ENCODE measurements at places on chromosomes 2 and 18.

DNA sequence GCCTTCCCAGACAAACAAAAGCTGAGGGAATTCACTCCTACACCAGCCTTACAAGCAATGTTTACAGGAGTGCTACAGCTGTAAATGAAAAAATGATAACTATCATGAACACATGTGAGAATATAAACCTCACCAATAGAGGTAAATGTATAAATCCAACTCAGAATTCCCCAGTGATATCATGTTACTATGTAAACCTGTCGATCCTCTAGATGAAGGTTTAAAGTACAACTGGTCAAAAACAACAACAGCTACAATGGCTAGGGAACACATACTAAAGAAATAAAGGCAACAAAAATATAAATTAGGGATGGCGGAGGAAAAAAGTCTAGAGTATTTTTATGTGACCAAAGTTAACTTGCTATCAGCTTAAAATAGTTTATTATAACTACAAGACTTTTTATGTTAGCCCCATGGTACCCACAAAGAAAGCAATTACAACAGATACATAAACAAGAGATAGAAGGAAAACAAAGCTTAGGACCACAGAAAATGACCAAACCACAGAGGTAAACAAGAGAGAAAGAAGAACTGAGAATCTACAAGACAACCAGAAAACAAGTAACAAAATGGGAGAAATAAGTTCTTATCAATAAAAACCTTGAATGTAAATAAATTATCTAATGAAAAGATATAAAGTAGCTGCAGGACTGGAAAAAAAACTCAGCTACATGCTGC lies 8.3 kb downstream of the CERKL start:
- no peak for DNase-seq

GRCh38 chr2:171541202-171541887 lies 19.1 kb downstream of the CYBRD1 start:
- no peak for DNase-seq

DNA sequence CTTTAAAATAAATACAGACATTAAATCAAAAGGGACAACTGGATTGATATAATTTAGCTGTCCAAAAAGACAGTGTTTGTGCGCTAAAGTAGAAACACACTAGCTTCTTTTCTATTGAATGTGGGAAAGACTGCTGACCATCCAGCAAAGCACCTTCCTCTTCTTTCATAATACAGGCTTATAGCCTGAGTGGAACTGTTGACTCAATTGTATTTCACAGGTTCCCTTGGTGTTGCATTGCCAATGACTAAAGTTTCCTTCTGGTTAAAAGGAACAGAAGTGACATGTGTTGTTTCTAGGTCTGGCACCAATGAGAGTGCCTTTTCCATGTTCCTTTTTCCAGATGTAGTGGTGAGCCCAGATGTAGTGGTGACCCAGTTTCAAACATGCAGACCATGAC lies 412.3 kb downstream of the RNF144A start:
- DNase-seq = no peak

- DNase-seq = no peak
Observed at GRCh38 chr2:21411741-21412140, 288.0 kb downstream of the TDRD15 start.

DNA sequence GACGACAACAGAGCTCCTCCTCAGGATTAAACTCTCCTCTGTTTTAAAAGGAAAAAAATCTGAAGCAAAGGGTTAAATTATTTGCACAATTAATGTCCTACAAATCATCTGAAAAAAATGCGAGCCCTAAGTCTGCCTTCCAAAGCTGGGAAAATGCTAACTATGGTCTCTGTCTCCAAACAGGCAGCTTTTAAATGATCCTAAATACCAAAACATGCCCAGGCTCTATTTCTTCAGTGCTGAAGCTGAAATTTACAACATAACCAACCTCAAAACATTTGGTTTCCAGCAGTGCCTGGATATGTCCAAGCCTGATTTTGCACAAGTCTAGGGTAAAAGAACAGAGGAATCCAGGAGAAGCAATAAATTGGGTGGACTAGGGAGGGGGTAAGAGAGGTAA lies 57.2 kb downstream of the LBH start:
- no peak for DNase-seq

DNA sequence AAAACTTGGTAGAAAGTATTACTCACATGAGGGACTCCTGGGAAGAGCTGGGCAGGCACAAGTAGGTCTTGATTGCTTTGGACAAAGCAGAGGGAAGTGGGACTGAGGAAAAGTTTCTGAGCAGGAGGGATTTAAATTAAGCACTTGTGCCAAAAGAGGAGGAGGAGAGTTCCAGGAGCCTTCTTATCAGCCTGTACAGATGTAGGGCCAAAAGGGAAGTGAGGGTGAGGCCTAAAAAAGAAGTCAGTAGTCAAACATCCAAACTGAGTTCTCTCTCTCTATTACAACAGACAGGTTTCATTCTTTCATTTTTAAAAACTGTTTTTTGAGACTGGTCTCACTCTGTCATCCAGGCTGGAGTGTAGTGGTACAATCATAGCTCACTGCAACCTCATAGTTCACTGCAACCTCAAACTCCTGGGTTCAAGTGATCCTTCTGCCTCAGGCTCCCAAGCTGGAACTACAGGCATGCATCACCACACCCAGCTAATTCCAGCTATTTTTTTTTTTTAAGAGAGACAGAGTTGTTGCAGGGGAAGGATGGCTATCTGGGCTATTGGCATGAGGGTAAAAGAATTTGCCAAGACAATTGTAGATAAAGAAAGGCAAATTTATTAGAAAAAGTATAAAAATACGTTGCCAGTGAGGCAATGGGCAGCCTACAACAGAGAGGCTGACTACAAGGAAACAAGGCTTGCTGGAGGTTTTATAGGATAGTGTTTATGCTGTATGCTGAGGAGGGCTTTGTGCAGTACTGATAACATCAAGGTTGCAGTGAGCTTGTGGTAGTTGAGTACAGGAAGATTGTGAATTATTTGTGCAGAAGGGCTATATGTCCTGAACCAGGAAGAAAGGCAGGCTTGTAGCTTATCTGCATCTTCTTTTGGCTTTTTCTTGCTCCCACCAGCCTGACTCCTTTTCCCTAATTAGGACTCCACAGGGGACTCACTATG lies 29.0 kb downstream of the CFAP210 start:
- no peak for DNase-seq

- no peak for DNase-seq
Observed at GRCh38 chr2:46923041-46923528, 7.5 kb upstream of the MCFD2 start.

- DNase-seq = no peak
Observed at GRCh38 chr2:236956641-236957040, 129.0 kb upstream of the COPS8 start.

GRCh38 chr18:37482433-37482832 lies 83.2 kb downstream of the CELF4 start:
- DNase-seq = no peak

DNA sequence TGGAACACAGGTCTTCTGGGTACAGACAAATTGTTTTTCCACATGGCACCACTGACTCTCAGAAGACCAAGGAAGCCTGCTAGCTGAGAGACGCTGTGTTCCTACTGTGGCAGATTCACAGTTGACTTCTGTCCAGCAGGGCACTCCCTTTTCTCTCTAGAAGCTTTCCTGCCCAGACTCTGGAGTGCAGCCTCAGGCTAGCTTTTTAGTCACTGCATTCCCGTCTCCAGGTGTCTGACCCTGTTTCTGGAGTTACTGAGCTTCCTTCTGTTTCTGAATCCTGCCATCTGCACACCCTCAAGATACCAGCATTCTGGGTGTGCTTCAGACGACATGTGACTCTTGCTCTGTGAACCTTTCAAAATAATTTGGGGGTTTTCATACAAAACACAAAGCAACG lies 125.1 kb downstream of the TMEM200C start:
- DNase-seq = no peak

DNA sequence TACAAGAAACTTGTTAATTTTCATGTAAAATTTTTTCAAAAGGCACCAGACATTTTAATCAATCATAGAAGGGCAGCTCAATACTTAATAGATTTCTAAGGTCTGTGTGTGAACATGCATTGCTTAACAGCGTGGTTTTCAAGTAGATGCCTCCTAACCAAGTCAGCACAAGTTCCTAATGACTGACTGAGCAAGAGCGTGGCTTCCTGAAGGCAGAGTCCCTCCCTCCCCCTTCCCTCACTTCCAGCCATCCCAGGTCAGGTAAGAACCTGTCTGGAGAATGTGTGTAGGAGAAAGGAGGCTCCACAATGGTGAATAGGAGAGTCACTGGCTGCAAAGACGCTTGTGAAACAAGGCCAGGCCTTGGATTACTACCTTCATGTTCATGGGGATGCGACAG lies 33.5 kb upstream of the DAPL1 start:
- no peak for DNase-seq

DNA sequence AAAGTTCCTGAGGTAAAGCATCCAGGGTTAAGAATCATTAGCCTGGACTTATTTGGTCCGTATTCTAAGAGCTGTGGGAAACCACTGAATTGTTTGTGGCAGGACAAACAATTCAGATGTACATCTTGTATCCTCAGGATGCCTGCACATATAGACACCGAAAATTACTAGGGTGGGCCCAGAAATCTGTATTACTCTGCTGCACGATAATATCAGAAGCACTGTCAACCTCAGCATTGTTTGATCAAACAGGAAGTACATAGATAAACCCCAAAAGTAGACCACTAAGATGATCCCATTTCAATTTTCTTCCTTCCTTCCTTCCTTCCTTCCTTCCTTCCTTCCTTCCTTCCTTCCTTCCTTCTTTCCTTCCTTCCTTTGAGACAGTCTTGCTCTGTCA lies 34.2 kb upstream of the SPRED2 start:
- no peak for DNase-seq

DNA sequence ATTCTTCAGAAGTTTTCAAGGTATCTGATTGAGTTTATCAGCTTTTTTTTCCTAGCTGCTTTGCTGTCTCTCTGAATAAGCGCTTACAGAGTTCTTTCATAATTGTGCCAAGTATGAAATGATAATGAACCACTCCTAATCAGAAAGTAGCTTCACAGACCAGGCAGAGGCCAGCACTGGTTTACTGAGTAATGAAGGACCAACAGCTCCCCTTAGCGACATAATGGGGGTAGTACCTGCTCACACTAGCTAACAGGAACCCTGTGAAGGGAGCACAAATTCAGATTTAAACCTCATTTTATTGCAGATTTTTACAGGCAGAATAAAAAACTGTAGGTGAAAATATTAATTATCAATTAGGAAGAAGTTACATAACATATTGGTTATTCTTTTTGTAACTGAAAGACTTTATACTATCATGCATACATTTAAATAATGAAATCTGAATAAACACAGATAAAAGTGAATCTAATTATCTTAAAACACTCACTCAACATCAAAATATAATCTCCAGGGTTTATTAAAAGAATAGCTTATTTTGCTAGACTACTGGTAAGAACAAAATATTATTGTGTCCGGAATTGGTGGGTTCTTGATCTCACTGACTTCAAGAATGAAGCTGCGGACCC lies 53.7 kb upstream of the LRRC30 start:
- DNase-seq = no peak

GRCh38 chr2:101699755-101700461 lies 2.4 kb downstream of the MAP4K4 start:
- DNase-seq = no peak

Measured in stimulated activated CD8-positive, alpha-beta memory T cell treated with anti-CD3 and anti-CD28 coated beads, Interleukin-7, amount 100 ng/mL, for 1 hour (primary cell).